ENCODE measurements at places on chromosomes 12 and 14.

DNA sequence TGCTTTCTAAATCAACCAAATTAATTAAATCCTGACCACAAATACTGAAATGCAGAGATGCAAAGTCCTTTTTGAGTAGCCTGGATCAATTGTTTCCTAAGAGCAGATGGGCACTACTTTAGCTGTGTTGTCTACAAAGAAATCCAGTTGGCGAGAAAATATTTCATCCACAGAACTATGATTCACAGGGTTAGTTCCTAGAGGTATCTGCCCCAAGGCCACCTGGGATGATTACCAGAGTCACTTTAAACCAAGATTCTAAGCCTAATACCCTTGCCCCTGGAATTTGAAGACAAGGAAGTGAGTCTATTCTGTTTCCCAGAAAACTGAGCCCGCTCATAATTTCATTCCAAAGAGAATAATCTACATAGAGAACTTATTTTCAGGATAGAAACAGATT, 198.4 kb downstream of the PPM1H start:
- DNase-seq = no peak

GRCh38 chr14:57864659-57865058, 1.2 kb downstream of the SLC35F4 start:
- no peak for DNase-seq

DNA sequence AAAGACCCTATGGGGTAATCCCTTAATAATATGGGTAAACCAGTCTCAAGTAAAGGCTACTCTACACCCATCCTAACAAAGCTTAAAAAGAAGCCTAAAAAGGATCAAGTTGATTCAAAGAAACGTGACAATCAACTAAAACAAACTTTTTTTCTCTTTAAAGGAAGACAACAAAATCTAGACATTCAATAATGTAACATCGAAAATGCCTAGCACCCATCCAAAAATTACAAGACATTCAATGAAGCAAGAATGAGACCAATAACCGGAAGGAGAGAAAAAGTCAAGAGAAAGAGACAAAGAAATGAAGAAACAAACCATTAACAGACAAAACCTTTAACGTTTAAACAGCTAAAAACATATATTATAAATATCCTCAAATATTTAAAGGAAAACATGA, 143.8 kb upstream of the VASH1 start:
- no peak for DNase-seq

GRCh38 chr12:8026291-8026900, 6.1 kb upstream of the FOXJ2 start:
- peak; percentile 96 for DNase-seq

GRCh38 chr14:27392153-27392552, 794.3 kb upstream of the NOVA1 start:
- no peak for DNase-seq

DNA sequence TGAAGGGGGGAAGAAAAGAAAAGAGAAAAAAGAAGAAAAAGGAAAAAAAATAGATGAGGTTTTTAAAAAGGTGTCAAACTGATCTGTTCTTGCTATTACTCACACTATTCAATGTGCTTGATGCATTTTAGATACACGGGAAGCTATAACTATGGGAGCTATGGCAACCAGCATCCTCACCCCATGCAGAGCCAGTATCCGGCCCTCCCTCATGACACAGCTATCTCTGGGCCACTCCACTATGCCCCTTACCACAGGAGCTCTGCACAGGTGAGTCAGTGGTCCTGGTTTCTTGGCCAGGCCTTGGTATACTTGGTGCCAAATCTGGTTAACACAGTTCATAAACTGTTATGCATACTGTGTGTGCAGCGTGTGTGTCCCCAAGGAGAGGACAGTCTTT, 24.0 kb upstream of the RIC8B start:
- DNase-seq = no peak

- DNase-seq = no peak
Measured at GRCh38 chr12:109170324-109170723, 53.9 kb downstream of the ACACB start.

DNA sequence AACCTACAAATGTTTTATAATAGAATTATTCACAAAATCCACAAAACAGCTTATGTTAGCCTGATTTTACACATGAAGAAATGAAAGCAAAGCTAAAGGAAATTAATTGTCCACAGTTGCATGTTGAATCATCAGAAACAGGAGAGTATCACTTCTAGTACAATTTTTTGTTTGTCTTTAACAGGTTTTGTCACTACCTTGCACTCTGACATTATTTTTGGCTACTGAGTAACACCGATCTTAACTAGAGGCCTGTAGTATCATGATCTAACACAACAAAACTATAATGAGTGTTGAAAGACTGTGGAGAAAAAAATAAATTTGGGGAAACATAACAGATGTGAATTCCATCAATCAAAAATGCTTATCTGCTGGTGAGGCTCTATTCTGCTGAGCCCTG, 60.1 kb downstream of the TAOK3 start:
- no peak for DNase-seq

DNA sequence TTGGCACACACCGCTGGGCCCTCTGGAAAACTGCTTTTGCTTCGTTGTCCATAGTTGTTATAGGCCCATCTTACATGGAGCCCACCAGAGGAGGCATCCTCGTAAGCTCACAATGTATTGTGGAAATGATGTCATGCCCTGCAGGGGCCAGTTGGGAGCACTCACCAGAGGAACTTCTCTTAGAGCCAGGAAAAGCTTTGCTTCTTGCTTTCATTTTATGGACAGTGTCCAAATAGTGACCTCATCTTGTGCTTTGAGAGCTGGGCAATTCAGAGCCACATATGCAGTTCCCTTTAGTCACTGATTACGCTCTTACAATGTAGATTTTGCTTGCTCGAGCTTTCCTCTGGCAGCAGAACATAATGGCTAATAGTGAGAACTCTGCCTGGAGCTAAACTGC, 275.6 kb downstream of the AACS start:
- DNase-seq = no peak

- no peak for DNase-seq
Measured at GRCh38 chr14:69993326-69993725, 114.1 kb downstream of the SMOC1 start.

- no peak for DNase-seq
Measured at GRCh38 chr14:73240816-73241480, 3.6 kb downstream of the PAPLN start.

GRCh38 chr12:46386877-46387629, 14.5 kb upstream of the SLC38A2 start:
- DNase-seq = peak; percentile 28

GRCh38 chr12:9343731-9344130, 135.5 kb upstream of the PZP start:
- no peak for DNase-seq

GRCh38 chr12:93007544-93007943, 78.4 kb upstream of the EEA1 start:
- no peak for DNase-seq

- DNase-seq = no peak
Measured at GRCh38 chr14:106500571-106500970, 974.2 kb downstream of the TMEM121 start.

GRCh38 chr14:59277659-59278058, 89.2 kb downstream of the DAAM1 start:
- no peak for DNase-seq

DNA sequence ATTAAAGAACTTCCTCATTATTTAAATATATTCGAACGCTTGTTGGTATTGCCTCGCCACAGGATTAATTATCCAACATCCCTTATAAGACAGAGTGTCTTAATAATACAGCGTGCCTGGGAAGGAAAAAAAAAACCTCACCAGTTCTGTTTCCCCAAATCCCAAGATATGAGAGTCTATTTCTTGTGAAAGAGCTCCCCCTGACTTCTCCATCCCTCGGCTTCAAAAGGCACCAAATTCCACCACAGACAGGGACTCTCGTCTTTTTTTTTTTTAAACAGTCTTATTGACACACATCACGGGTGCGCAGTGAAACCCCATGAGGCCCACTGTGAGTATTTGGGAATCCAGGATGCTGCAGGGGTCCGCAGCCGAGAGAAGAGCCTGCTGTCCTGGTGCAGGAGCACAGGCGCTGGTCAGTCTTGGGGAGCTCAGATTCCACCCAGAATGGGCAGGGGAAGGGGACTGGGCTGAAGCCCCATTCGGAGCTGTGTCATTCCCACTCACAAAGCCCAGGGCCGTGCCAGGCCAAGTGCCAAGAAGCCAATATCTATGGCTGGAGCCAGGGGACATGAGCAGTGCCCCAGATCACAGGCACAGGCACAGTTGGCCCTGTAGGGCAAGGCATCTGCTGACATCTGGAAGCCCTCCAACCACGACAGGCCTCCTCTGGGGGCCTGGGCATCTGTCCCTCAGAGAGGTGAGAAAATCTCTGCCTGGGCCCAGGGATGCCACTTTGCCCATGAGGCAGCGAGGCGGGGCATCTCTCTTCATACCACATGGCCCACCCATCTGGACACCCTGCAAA, 71.9 kb downstream of the BCL11B start:
- DNase-seq = no peak

- DNase-seq = no peak
Measured at GRCh38 chr12:3646561-3647241, 106.2 kb downstream of the CRACR2A start.

- no peak for DNase-seq
Measured at GRCh38 chr12:114045349-114045748, 79.2 kb upstream of the RBM19 start.

GRCh38 chr12:109625131-109625559, 51.6 kb downstream of the MVK start:
- DNase-seq = no peak

- no peak for DNase-seq
Measured at GRCh38 chr12:95701275-95701674, 89.3 kb downstream of the NTN4 start.

DNA sequence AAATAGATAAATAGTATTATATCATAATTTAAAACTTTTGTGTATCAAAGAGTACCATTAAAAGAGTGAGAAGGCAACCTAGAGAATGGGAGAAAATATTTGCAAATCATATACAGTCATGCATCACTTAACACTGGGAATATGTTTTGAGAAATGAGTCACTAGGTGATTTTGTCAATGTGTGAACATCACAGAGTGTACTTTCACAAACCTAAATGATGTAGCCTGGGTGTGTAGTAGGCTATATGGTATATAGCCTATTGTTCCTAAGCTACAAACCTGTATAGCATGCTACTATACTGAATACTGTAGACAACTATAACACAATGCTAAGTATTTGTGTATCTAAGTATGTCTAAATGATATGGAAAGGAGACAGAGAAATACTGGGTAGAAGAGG, 48.0 kb upstream of the ARID2 start:
- no peak for DNase-seq

DNA sequence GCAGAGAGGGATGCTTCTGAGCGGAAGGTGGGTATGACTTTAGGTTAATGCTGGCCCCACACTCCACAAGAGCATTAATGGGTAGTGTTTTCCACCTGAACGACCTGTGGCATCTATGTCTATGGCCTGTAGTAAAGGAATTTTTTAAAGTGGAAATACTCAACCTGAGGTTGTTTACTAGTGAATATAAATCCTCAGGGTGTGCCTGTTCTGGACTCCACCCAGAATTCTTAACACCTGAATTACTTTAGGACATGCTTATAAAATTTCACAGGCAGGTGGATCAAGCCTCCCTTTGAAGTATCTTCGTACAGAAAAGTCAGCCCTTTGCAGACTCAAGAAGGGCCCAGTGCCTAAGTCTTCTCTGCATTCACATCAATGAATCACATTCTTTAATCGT, 196.1 kb downstream of the ESR2 start:
- no peak for DNase-seq

Data from iPS-NIHi11 (cell line).